ENCODE measurements at places on chromosomes 5 and 9.
A peak's percentile ranks its signal among the peaks of the same experiment; 100 is the strongest.

GRCh38 chr5:12870872-12871539, 966.8 kb upstream of the CTNND2 start:
- no peak for DNase-seq

DNA sequence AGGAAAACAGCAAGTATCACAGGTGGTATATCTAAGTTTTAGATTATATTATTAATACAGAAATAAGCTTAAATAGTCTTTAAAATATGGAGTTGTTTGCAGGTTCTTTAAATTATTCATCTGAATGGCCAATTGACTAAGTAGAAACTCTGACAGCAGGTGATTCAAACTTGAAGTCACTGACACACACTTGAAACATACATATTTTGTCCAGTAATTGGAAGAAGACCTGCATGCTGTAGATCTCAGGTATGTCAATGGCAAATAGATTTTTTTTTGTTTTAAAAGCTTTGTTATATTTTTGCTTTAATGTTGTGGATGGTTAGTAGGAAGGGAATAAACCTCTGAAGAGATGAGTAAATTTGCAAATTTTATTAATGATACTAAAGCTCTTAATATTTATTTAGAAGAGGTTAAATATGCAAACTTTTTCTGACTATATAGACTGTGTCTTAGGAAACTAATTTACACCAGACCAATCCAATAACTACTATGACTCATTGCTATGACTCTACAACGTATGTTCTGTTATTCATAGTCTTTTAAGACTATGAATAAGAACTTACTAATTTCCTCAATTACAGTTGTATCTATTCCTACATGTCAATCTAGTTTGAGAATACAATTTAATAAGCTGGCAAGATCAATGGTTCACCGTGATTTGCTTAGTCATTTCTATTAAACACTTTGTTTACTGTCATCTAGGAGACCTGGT, 53.9 kb upstream of the RORB start:
- no peak for DNase-seq

- DNase-seq = no peak
Observed at GRCh38 chr5:170448221-170448620, 55.6 kb upstream of the KCNIP1 start.

DNA sequence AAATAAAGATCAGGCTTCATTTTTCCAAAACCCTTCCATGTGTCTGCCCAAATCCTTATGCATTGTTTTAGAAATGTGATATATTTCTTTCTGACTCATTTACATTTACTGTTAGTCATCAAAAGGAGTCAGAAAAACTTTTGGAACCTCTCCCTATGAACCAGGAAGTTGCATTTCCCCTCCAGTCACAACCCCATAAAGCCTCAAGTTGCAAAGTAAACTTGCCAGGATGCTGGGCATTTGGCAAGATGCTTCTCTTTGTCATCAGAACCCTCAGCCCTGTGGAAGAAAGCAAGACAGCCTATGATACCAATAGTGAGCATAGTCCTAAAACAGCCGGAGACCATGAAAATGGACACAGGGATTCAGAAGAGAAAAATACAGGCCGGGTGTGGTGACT, 84.2 kb downstream of the MUSK start:
- no peak for DNase-seq

DNA sequence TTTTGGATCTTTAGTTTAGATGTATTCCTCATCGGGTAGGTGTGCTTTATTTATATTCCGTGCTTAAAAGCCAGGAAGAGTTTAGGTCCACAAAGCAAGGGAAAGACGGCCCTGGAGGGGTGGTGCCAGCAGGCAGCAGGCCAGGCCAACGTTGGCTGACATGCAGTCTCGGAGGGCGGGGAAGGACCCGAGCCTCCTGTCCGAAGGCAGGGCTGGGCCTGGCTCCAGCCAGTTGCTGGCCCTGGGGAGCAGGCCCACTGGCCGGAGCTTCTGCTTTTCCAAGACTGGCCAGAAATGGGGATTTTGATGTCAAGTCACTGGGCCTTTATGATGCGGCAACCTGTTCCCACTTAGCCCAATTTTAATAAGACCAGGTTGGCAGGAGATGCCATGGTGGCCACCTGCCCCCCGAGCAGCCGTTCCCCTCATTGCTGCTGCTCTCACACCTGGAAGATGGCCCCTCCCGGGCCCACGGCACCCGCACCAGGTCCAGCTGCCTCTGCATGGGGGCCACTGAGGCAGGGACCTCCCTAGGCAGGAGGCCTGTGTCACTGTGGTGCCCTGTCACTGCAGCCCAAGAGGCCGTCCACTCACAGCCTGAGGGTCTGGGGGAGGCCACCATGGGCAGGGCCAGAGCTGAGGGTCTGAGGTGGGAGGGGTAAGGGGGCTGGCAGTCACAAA, 23.2 kb downstream of the LPCAT1 start:
- peak; percentile 72 for DNase-seq

DNA sequence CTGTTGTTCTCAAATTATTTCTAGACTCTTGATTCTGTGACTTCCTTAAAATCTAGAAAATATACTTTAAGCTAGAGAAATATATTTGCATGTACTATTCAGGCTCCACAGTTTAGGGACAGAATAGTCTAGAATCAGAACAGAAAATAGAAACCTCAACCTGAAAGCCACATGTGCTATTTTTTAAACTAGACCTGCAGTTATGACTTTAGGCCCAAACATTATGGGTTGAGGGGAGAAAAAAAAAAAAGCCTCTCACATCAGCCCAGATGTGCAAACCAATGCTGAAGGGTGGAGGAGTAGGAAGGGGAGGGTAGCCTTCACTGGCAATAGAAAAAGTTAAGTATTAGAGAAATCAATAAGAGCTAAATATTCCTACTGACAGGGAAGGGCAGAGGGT, 35.7 kb downstream of the ELL2 start:
- no peak for DNase-seq

DNA sequence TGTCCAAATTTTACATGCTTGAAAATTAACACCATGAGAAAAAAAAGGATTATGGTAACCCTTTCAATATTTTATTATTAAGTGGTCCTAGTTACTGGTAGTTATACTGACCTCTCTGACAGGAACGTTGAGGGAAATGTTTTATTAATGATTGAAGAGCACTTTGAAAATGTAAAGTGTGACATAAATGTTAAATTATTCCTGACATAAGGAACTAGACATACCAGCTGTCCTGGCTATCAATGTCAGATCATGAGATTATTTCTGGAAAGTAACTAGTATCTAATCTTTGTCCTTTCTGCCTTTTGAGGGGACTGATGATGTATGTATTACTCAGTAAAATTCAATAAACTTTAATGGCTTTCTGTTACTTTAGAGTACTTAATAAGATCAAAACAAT, 1538.5 kb upstream of the CDH6 start:
- DNase-seq = no peak

DNA sequence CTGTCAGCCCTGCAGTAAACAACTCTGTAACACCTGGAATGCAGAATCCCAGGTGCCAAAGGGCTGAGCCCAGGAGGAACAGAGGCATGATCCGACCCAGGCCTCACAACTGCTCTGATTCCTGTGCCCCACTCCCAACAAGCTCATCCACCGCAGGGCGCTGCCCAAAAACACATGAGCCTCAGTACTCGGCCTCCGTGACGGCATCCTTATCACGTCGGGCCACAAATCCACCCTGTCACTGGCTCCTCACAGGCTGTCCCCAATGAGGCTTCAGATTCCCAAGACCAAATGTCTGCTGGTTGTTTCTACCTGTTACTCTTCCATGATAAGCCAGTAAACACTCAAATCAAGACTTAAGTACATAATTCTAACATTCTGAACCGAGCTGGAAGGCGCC, 15.2 kb downstream of the QSOX2 start:
- DNase-seq = no peak

GRCh38 chr9:127796225-127796813, 6.4 kb upstream of the FPGS start:
- peak; percentile 92 for DNase-seq

DNA sequence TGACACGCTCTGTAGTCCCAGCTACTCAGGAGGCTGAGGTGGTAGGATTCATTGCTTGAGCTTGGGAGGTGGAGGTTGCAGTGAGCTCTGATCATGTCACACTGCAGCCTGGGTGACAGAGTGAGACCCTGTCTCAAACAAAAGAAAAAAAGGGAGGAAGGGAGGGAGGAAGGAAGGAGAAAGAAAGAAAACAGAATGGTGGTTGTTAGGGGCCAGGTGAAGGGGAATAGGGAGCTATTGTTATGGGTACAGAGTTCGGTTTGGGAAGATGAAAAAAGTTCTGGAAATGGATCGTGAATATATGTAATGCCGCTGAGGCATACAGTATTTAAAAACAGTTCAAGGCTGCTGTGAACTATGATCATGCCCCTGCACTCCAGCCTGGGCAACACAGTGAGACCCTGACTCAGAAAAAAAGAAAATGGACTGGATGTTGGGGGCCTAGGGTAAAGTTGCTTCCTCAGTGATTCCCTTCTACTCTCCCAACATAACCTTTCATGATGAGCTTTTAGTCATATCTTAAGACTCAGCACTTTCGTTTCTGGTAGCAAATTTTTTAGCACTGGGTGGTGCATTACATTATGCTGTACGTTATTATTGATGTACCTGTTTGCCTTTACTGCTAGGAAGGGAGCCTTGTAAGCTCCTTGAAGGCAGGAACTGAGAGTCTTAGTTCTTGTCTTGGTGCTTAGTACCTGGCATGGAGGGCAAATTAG, 4.0 kb downstream of the CTNNA1 start:
- no peak for DNase-seq

DNA sequence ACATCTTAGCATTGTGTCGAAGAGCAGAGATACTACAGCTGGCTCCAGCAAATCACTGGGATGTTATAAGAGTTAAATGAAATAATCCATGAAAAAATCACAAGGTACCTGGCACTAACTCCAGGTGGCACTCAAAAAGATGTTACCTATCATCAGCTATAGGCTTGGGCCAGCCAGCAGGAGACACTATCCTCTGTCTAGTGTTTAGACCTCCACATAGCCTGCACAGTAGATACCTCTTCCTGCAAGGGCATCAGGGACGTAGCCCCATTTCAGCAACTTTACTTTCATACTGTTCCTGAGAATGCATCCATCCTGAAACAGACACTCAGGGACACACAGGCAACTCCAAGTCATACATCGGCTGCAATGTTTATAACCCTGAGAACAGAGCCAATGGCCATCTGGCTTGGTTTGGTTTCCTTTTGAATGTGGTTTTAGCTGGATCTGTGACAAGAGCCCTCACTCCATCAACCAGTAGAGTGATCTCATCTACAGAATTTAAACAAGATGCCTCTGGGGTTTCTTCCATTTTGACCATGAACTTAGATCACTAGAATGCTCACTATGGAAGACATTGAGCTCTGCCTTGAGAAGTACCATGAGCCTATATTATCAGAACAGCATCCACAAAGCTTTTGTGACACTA, 69.9 kb downstream of the TLE1 start:
- no peak for DNase-seq

DNA sequence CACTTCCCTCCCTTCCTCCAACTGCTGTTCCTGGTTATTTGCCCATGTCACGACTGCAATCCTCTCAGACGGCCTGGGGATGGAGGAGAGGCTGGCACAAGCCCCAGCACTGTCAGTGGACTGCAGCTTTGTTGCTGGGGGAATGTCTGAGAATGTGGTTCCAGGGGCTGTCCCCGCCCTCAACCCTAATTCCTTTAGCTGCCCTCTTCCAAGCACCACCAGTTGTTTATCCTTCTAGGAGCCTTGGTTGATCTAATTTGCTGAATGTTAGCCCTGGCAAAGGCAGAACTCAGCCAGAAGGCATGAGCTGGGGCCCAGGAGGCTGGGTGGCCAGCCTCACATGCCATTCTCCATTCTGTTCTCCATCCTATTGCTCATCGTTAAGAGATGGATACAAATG, 51.6 kb downstream of the ADAM19 start:
- DNase-seq = no peak

- DNase-seq = no peak
Observed at GRCh38 chr5:107615299-107615817, 55.4 kb downstream of the EFNA5 start.

GRCh38 chr5:174843263-174844250, 119.2 kb downstream of the MSX2 start:
- DNase-seq = no peak

GRCh38 chr5:156421798-156422197, 94.8 kb downstream of the SGCD start:
- DNase-seq = no peak

GRCh38 chr5:151431666-151432065, 15.7 kb upstream of the SLC36A1 start:
- no peak for DNase-seq

- DNase-seq = no peak
Observed at GRCh38 chr5:126280343-126280742, 142.9 kb upstream of the GRAMD2B start.

DNA sequence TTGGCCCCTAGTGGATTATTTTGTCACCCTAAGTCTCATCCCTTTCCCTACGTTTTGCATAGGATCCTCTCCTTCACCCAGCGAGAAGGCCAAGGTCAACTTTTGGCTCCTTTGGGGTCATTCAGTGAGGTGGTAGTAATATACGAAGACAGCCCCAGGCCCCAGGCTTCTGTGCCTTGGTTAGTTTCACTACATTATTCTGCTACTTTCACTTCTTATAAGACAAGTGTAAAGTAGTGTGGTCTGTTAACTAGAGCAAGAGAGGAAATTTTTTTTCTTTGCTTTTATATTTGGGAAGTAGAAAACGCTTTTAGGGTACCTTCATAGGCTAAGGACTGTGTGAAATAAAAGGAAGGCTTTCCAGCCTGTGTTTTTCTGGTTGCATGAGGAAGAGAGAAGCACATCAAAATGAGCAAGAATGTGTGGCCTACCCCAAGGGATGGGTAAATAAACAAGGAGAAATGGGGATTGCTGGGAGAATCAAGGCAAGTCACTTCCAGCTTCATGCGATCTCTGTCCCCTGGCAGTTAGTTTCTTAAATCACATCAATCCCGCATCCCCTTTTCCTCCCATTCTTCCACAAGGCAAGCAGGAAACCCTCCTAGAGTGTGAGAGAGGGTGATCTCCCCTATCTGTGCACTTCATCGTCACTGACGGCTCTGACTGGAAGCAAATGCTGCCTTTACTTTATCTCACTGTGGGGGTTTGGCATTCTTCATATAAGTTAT, 677.0 kb upstream of the WWC1 start:
- no peak for DNase-seq

GRCh38 chr5:68247627-68248026, 32.1 kb downstream of the PIK3R1 start:
- no peak for DNase-seq

DNA sequence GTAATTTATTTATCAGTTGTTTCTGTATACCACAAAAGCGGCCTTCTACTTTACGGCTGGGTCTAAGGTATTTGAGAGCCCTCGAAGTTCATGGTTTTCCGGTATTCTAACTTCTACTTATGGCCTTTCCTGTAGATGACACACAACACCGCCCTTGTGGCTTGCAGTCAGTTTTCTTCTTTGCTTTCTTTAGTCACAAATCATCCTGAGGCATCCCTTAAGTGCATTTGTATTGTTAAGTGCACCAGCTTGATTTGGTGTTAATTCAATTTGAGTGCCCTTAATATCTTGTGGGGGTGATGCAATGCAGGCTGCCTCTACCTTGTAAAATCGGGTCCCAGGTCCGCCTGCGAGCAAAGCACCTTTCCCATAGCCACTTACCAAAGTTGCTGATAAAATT, 511.9 kb downstream of the CCDC171 start:
- no peak for DNase-seq

- peak; percentile 83 for DNase-seq
Observed at GRCh38 chr9:123470121-123470782, 114.3 kb downstream of the CRB2 start.

Data from right lobe of liver (tissue), 6 donors.